ENCODE measurements at places on chromosomes 13 and 19. TPM values are rescaled to one million over a fixed set of nuclear protein-coding genes. Genes with fewer than 3 reads are reported as not detected.

FAM83E gene
- total RNA-seq = 4.7 TPM

DNA sequence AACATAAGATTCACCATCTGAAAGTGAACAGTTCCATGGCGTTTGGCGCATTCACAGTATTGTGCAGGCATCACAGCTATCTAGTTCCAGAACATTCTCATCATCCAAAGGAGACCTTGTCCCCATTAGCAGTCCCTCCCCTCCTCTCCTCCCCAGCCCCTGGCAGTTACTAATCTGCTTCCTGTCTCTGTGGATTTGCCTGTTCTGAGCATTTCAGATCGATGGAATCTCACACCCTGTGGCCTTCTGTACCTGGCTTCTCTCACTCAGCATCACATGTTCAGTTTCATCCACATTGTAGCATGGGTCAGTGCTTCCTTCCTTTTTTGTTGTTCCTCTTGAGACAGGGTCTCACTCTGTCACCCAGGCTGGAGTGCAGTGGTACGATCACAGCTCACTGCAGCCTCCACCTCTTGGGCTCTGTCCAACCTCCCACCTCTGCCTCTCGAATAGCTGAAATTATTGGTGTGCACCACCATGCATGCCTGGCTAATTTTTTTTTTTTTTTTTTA is 34.6 kb downstream of the CRTC1 start:
- no peak for DNase-seq
- H3K36me3 ChIP-seq = no peaks in the 10 kb centered on the region

CALR3 gene
- not detected for total RNA-seq

GRCh38 chr19:52898101-52898500 is 666 bp upstream of the ZNF320 start:
- peaks cover 5% of the 10 kb centered on the region for H3K36me3 ChIP-seq
- H3K27me3 ChIP-seq = no peaks in the 10 kb centered on the region
- no peaks in the 10 kb centered on the region for H3K4me1 ChIP-seq
- 0 out of 2 replicates have a peak overlapping the region, but pooled peaks have one; percentile 87 for H3K4me3 ChIP-seq

DNA sequence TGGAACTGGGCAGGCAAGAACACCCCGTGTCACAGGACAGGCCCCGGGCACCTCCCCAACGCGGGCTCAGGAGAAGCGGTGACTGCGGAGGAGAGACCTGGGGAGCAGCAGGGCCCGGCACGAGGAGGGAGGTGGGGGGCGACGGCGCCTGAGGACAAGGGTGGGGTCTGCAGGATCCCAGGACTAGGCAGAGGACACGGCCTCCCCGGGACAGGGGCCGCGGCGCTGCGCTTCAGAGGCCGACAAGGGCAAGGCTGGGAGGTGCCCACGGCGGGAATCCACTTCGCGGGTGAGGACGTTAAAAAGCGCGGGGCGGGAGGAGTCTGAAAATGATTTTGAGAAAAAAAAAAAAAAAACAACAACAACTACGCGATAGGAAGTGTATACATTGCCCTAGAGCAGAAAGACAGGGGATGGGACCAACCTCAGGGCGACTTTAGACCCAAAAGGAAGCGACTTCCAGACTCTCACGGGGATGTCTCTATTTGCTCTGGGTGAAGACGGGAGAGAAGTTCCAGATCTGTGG is 44.9 kb downstream of the ZNF611 start:
- H3K4me1 ChIP-seq = peaks cover 37% of the 10 kb centered on the region
- no peak for DNase-seq
- peak overlapping the region; percentile 99 for H3K4me3 ChIP-seq
- H3K27ac ChIP-seq = peak overlapping the region; percentile 79
- H3K36me3 ChIP-seq = peaks cover 7% of the 10 kb centered on the region
- H3K27me3 ChIP-seq = no peaks in the 10 kb centered on the region

DNA sequence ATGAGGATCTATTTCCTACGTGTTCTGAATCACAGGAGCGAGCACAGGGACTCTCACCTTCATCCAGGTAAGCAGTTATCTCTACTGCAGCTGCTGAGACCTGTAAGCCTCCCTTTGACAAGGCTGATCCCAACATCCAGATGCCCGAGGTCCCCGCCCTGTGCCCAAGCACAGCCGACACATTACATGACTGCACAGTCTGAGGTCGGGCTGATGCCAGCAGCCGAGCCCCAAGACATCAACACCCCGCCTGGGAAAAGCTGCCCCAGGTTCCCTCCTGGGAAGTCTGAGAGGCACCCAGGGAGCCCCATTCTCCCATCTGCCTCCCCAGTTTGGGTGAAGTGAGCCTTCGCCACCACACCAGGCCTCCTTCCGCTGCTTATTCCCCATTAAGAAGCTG is 95.9 kb downstream of the COL4A1 start:
- H3K27me3 ChIP-seq = no peaks in the 10 kb centered on the region
- no peak for DNase-seq
- no peaks in the 10 kb centered on the region for H3K36me3 ChIP-seq
- no peak overlapping the region for H3K27ac ChIP-seq

DNA sequence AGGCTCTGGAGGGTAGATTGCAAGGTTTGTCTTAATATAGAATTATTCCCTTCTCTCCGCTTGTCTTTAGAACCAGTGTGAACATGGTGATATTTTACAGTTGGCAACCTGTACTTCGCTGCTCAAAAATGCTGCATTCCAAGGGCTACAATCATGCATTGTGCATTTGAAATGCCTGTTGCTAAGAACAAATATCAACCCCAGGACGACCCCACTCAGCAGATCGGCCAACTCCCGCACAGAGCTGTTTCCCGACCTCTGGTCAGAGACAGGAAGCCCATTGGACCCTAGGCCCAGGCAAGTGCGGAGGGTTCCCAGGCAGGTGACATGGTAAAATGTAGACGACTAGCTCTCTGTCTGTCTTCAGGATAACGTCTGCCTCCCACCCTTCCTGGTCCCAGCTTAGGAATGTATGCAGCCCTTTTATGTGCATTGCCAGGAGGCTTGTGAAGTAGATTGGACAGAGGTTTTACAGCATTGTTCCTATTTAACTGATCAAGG is 263.5 kb downstream of the FOXO1 start:
- H3K4me3 ChIP-seq = peak overlapping the region; percentile 17
- no peaks in the 10 kb centered on the region for H3K27me3 ChIP-seq
- peak; percentile 59 for DNase-seq
- H3K36me3 ChIP-seq = no peaks in the 10 kb centered on the region
- H3K27ac ChIP-seq = peak overlapping the region; percentile 83

- no peak overlapping the region for H3K4me3 ChIP-seq
- H3K27me3 ChIP-seq = no peaks in the 10 kb centered on the region
- no peaks in the 10 kb centered on the region for H3K4me1 ChIP-seq
- H3K36me3 ChIP-seq = no peaks in the 10 kb centered on the region
- DNase-seq = no peak
These were observed 983.7 kb downstream of the SLITRK1 start for GRCh38 chr13:82898586-82898985.

DNA sequence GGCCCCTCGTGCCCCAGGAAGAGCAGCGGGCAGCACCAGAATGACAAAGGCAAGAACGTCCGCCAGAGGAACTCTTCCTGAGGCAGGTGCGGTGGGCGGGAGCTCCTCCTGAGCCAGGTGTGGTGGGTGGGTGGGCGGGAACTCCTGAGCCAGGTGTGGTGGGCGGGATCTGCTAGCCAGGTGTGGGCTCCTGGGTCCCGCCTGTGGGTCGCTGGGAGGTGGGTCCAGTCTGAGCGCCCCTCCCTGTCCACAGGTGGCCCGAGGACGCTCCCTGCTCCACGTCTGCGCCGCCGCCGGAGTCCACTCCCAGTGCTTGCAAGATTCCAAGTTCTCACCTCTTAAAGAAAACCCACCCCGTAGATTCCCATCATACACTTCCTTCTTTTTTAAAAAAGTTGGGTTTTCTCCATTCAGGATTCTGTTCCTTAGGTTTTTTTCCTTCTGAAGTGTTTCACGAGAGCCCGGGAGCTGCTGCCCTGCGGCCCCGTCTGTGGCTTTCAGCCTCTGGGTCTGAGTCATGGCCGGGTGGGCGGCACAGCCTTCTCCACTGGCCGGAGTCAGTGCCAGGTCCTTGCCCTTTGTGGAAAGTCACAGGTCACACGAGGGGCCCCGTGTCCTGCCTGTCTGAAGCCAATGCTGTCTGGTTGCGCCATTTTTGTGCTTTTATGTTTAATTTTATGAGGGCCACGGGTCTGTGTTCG is 7.0 kb upstream of the HCN2 start:
- H3K4me3 ChIP-seq = no peak overlapping the region
- H3K4me1 ChIP-seq = peaks cover 5% of the 10 kb centered on the region
- no peak overlapping the region for H3K27ac ChIP-seq

GRCh38 chr13:76707360-76707759 is 178.8 kb downstream of the KCTD12 start:
- no peaks in the 10 kb centered on the region for H3K36me3 ChIP-seq
- no peak overlapping the region for H3K27ac ChIP-seq
- no peaks in the 10 kb centered on the region for H3K4me1 ChIP-seq
- no peak overlapping the region for H3K4me3 ChIP-seq
- no peak for DNase-seq

GRCh38 chr13:106986033-106986484 is 418.1 kb upstream of the ARGLU1 start:
- no peaks in the 10 kb centered on the region for H3K4me1 ChIP-seq
- H3K4me3 ChIP-seq = no peak overlapping the region
- no peak overlapping the region for H3K27ac ChIP-seq
- DNase-seq = no peak

DNA sequence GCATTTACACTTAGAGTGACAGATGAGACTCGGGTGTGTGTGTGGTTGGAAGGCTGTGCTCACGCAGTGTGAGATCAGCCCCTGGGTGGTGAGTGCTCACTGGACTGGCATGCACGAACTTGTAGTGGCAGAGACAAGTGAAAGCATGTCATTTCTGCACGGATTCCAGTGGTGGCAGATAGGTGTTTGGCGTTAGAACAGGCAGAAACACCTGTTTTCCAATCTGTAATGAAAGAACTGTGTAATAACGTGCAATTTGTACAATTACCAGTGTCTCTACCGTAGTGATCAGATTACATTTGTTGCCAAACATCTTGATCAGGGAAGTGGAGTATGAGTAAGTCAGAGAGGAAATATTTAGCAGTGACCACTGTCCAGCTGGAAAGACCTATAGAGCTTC is 8.2 kb downstream of the LAMP1 start:
- no peak overlapping the region for H3K4me3 ChIP-seq
- H3K27ac ChIP-seq = no peak overlapping the region
- peaks cover 4% of the 10 kb centered on the region for H3K36me3 ChIP-seq
- no peak for DNase-seq
- H3K27me3 ChIP-seq = no peaks in the 10 kb centered on the region

DNA sequence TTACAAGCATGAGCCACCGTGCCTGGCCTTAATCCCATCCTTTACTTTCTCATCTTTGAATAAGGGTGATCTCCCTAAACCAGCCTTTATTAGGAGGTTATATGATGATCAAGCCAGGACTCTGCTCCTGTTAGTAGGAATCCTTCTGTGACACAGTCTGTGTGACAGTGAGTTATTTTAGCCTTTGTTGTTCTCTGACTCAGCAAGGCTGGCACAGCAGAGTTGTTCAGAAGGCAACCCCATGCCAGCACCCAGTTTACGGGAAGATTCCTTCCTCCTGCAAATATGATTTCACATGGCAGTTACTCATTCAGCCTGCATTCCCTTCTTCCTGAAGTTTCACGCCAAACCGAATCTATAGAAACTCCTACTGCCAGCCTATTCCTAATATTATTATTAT is 10.5 kb upstream of the MIER2 start:
- no peaks in the 10 kb centered on the region for H3K36me3 ChIP-seq
- no peak overlapping the region for H3K4me3 ChIP-seq
- no peaks in the 10 kb centered on the region for H3K4me1 ChIP-seq

GRCh38 chr13:111131611-111132010 is 16.5 kb downstream of the ARHGEF7 start:
- no peak overlapping the region for H3K27ac ChIP-seq
- H3K36me3 ChIP-seq = no peaks in the 10 kb centered on the region

KLF5 gene
- 53.7 TPM for total RNA-seq

KCTD15 gene
- total RNA-seq = 79.9 TPM

GRCh38 chr13:77331421-77331820 is 4.5 kb upstream of the MYCBP2 start:
- DNase-seq = no peak
- no peak overlapping the region for H3K4me3 ChIP-seq
- no peak overlapping the region for H3K27ac ChIP-seq

- H3K27me3 ChIP-seq = no peaks in the 10 kb centered on the region
- no peaks in the 10 kb centered on the region for H3K4me1 ChIP-seq
- peak; percentile 33 for DNase-seq
- H3K36me3 ChIP-seq = no peaks in the 10 kb centered on the region
- H3K27ac ChIP-seq = no peak overlapping the region
These were observed 8.8 kb upstream of the CPB2 start for GRCh38 chr13:46113596-46113995.

GRCh38 chr13:46908501-46908900 is 11.6 kb upstream of the HTR2A start:
- H3K27ac ChIP-seq = no peak overlapping the region
- no peak for DNase-seq
- peaks cover 10% of the 10 kb centered on the region for H3K4me1 ChIP-seq
- no peak overlapping the region for H3K4me3 ChIP-seq

GRCh38 chr19:566403-566802 is 6.0 kb upstream of the BSG start:
- no peaks in the 10 kb centered on the region for H3K36me3 ChIP-seq
- H3K27ac ChIP-seq = no peak overlapping the region
- DNase-seq = no peak
- H3K4me1 ChIP-seq = no peaks in the 10 kb centered on the region

CD320 gene
- 221 TPM for total RNA-seq

DNA sequence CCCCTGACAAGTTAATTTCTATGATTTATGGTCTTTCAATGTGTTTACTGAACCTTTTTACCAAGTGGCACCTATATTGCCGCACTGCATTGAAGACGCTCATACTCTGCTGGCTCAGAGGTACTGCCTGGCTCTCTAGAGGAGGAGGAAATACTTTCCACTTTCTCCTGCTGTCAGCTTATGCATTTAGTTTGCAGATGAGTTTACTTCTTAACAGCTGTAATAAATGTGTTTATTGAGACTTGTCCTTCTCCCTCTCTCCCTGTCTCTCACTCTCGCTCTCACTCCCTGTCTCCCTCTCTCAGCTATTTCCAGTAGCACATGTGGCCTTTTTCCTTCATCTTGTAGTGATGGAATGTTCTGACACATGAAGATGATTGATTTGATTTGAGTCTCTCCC is 60.3 kb upstream of the SPATA13 start:
- no peak overlapping the region for H3K4me3 ChIP-seq
- no peak for DNase-seq
- H3K27me3 ChIP-seq = no peaks in the 10 kb centered on the region
- H3K4me1 ChIP-seq = no peaks in the 10 kb centered on the region
- H3K27ac ChIP-seq = no peak overlapping the region
